NCI-H1417 (cell line): ENCODE measurements at places on chromosomes 11 and 22.

DNA sequence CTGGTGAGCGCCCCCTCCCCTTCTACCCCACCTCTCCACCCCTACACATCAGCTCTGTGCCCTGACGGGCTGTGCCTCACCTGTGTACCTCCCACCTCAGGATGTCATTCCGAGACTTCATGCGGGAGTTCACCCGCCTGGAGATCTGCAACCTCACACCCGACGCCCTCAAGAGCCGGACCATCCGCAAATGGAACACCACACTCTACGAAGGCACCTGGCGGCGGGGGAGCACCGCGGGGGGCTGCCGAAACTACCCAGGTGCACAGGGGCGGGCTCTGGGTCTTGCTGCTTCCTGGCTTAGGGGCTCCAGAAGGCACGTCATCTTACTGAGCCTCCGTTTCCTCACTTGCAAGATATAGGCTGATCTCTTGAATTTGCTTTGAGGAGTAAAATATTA, 6.8 kb downstream of the CAPN1 start:
- DNase-seq: no peak

DNA sequence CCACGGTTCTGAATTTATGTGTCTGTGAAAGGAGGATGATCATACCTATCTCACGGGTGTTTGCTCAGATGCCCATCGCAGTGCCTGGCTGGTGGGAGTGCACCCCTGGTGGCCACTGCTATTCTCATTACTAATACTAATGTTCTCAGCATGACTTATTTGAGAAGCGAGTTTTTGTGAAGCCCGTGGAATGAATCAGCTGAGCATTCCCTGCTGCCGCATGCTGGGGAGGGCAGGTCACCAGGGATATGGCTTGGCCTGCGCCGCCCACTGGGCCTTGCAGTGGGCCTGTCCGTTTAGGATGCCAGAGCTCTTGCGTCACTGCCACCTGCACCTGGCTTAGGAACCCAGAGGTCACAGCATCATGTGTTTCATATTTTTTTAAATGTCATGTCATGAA, 16.9 kb downstream of the CTTN start:
- DNase-seq: no peak

DNA sequence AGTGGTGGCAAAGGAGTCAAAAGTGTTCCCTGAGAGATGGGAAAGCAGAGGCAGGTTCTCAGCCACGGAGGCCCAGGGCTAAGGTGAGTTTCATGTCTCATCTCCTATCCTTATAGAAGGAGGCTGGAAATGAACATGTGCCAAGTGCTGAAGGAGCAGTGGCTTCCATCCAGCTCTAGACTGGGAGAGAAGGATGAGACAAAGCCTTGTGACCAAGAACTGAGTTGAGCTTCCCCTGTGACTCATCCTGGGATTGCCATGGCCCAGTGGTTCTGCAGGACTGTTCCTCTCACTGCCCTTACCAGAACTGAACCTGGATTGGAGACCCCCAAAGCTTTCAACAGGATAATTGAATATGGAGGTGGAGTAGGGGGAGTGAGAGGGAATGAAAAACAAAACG, 16.7 kb upstream of the OR9Q1 start:
- DNase-seq: no peak

GRCh38 chr22:24402460-24403192, 24.8 kb upstream of the ADORA2A start:
- peak; percentile 57 for DNase-seq

GRCh38 chr11:20226933-20227332, 66.7 kb upstream of the DBX1 start:
- no peak for DNase-seq

DNA sequence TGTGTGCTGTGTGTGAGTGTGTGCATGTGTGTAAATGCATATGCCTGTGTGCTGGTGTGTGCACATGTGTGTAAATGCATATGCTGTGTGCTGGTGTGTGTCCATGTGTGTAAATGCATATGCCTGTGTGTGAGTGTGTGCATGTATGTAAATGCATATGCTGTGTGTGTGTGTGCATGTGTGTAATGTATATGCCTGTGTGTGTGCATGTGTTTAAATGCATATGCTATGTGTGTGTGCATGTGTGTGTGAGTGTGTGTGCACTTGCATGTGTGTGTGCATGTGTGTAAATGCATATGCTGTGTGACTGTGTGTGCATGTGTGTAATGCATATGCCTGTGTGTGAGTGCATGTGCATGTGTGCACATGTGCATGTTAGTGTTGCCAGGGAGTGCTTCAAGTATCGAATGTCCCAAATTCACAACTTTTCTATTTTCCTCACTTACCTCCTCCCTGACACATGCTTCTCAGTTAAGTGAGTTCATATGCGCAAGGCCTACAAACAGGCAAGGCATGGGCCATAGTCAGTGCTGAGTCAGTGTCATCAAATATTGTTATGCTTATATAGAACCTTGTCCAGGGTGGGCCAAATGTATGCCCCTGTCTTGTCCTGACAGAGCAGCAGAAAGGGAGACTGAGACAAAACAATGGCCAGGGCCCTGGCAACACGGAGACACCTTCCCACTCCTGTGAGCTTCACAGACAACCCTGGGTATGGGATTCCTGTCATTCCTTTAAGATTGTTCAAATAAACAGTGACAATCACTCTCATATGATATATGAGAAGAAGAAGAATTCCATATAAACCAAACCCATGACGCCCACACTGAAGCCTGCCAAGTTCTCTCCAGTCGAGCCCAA, 38.6 kb downstream of the GGTLC2 start:
- DNase-seq: no peak

- no peak for DNase-seq
These were observed 1299.3 kb downstream of the TBC1D22A start for GRCh38 chr22:48061726-48062125.

DNA sequence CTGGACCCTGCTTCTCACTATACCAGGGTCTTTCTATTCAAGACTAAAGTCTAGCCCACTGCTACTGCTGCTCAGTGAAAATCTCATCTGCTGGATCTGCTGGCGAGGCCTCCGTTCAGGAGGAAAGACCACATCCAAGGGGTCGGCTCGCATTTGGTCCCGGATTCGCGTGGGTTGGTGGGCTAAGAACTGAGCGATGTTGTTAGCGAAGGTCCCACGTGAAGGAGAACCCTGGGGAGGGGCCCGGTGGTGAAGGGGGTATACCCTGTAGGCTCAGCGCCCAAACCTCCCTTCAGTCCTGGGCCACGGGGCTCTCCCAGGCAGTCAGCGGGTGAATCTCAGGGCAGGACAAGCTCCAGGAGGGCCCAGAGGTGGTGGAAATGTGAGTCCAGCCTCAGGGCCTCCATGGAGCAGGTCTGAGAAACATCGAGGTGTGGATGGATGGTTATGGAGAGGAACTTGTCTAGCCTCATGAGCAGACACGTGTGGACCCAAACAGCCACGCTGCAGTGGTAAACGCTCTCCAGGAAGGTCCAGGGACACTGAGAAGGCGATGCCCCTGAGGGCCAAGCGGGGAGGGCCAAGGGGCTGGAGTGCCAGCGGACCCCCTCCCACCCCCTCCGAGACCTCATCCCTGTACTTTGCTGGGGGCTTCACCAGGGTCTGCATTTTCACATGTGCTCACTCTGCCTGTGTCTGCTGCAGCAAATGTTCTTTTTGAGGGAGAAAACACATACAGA, 152.3 kb downstream of the CTTN start:
- DNase-seq: no peak

DNA sequence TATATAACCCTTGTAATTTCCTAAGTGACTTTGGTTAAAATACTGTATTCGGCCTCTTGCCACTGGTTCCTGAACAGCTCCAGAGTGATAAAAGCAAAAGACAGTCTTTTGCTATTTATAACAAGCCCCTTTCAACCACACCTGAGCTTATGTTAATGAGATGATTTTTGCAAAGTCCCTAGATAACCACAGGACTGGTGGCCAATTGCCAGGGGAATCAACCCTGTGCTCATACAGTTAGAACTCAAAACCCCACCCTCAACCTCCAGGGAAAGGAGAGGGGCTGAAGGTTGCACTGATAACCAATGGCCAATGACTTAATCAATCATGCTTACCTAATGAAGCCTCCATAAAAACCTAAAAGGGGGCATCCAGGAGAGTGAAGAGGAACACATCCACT, 77.9 kb downstream of the SIK3 start:
- no peak for DNase-seq

- no peak for DNase-seq
These were observed 49.6 kb upstream of the MPEG1 start for GRCh38 chr11:59262177-59262818.

GRCh38 chr11:76621466-76621865, 49.1 kb downstream of the LRRC32 start:
- no peak for DNase-seq

DNA sequence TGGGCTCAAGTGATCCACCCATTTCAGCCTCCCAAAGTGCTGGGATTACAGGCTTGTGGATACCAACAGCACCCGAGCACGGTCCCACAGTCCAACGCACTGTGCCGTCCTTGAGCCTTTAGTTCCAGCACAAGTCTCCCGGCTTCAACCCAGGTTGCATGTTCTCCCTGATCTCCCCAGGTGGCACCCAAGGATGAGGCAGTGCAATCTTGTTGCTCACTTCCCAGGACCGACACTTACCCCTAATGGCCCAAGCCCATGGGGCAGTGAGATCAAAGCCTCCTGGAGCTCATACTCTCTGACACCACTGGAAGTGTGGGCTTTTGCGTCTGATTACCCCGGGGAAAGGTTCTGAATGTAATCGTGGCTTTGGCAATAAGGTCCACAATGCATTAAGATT, 3.5 kb downstream of the PRAME start:
- no peak for DNase-seq

- no peak for DNase-seq
These were observed 552 bp downstream of the PRR33 start for GRCh38 chr11:1890856-1891830.

DNA sequence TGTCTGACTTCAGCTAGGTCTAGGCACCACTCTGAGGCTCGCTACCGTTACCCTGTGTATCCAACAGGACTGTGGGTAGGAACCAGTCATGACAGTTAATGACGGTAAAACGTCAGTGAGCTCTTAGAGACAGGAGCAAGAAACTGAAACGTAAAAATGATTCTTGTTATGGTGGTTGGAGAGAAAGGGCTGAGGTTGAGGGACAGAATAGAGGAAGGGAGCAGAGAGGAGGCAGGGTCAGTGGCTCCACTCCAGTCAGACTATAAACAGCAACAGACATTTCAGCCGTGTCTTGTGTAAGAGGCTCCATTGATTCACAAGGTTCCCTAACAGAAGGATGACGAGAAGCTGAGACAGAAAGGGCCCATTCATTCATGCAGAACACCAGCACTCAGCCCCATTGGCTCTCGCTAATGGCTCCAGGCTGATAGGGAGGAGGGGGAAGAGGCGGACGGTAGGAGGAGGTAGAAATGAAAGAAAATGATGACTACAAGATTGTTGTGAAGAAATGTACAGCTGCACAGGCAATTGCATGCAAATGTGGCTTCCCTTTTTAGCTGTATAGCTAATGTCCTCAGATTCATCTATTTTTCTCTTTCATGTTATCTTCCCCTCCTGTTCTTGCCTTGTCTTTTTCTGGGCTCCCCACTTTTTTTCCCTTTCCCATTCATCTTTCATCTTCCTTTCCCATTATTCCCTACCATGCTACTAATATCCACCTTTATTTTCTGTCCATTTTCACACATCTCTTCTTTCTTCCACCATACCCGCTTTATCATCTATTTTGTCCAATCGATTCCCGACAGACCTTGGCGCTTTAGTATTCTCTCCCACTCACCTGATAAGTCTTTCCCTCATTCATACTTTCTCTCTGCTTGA, 34.3 kb downstream of the ETS1 start:
- DNase-seq: no peak
